Fibroblast of upper back skin (primary cell): ENCODE measurements at places on chromosomes 4 and X.

DNA sequence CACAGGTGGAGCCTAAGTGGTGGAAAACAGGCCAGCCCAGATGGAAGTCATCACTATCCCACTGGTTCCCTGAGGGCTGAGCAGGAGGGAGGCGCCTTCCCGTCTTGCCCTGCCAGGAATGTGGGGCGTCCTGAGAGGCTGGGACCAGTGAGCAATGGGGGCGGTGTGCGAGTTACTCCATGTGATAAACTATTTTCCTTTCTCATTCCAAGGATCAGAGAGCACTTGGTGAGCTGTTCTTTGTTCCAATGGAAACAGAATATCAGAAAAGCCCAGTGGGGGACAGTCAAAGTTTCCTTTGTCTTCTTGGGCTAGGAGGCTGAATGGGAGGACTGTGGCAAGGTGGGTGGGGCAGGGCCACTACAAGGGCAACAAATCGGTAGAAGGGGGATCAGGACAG lies 86.2 kb downstream of the NHSL2 start:
- peak; percentile 77 for DNase-seq

- DNase-seq: peak; percentile 10
These were observed 52.2 kb downstream of the SULT1B1 start for GRCh38 chr4:69708211-69708610.

DNA sequence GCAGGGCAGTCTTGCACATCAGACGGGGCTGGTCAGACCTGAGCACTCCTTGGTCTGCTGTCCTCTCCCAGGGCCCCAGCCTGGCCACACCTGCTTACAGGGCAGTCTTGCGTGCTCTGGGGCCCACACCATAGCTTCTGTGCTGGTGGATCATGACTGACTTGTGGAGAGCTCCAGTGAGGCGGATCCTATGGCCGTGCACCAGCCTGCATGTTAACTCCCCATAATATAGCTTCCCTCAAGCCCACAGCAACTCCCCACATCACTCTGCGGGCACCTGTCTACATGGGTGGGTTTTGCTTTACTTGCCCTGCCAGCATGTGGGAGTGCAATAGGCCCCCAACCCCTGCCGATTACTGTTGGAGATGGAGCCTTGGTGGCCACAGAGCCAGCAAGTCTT lies 8.2 kb upstream of the TMSB15B start:
- DNase-seq: no peak

DNA sequence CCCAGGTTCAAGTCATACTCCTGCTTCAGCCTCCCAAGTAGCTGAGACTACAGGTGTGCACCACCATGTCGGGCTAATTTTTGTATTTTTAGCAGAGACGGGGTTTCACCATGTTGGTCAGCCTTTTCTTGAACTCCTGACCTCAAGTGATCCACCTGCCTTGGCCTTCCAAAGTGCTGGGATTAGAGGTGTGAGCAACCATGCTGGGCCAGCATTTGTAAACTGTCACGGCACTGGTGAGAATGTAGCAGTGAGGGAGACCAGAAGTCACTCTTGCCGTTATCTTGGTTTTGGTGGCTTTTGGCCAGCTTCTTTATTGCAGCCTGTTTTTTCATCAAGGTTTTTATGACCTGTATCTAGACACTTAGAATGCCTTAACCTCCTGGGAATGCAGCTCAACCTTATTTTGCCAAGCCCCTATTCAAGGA lies 22.4 kb downstream of the PCDH18 start:
- DNase-seq: no peak

- DNase-seq: no peak
These were observed 481.7 kb upstream of the AGA start for GRCh38 chr4:177923888-177924287.
